Activated CD4-positive, alpha-beta T cell treated with anti-CD3 and anti-CD28 coated beads for 36 hours (primary cell): ENCODE measurements at places on chromosomes 7 and 10.

DNA sequence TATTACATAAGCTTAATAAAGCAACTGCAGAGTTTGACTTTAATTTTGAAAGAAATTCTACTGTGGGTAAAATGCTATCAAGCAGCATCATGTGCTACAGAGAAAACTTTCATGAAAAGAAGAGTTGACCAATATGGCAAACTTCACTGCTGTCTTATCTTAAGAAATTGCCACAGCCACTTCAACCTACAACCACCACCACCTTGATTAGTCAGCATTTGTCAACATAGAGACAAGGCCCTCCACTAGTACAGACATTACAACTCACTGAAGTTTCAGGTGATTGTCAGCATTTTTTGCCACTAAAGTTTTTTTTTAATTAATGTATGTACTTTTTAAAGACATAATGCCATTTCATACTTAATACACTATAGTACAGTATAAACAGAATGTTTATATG is 350.3 kb downstream of the HPSE2 start:
- no peak for DNase-seq

- DNase-seq = no peak
These were observed 72.1 kb downstream of the RNF133 start for GRCh38 chr7:122626785-122627184.

DNA sequence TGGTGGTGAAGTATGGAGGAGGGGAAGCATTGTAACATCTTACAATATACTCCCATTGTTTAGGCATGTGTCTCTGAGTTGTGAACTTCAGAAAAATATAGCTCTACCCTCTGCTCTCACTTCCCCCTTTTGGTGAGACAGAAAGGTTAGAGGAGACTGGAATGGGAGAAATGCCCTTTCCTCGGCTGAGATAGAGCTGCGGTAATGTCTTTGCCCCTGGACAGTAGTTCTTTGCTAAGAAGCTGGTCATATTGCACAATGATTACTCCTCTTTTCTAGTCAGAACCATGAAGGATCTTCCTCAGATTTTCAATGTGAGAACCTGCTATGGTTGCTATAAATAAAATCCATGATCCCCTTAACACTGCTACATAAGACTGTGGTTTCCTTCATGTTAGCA is 171.0 kb downstream of the SEM1 start:
- no peak for DNase-seq

GRCh38 chr7:158494643-158495042 is 93.0 kb downstream of the PTPRN2 start:
- DNase-seq = no peak

DNA sequence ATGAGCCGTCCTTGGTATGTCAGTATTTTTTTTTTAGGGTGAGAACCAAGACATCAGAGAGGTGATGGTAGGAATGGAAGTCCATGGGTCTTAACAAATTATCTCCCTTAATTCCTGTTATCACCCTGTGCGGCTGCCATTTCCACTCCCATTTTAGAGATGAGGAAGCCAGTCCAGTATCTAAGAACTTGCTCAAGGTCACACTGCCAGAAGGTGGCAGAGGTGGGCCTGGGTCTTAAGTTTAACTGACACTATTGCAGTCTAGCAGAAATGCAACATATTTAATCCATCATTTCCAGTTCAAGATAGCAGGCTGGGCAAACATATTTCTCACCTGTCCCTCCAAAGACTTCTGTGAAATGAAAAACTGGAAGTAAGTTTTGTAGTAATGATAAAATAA is 108.3 kb downstream of the GLI3 start:
- DNase-seq = peak; percentile 26

DNA sequence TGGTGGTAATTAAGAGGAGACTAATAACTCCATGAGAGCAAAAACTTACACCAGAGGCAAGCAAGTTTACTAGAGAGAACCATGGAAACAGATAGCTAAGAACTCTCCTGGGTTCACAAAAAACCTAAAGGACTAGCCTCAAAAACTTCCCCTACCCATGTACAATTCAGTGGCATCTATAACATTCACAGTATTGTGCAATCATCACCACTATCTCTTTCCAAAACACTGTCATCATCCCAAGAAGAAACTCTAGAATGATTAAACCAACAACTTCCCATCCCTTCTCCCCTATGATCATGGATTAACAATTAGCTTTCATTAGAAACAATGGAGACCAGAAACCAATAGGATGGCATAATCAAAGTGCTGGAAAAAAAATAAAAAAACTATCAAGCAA is 1038.3 kb downstream of the LRMDA start:
- DNase-seq = no peak

DNA sequence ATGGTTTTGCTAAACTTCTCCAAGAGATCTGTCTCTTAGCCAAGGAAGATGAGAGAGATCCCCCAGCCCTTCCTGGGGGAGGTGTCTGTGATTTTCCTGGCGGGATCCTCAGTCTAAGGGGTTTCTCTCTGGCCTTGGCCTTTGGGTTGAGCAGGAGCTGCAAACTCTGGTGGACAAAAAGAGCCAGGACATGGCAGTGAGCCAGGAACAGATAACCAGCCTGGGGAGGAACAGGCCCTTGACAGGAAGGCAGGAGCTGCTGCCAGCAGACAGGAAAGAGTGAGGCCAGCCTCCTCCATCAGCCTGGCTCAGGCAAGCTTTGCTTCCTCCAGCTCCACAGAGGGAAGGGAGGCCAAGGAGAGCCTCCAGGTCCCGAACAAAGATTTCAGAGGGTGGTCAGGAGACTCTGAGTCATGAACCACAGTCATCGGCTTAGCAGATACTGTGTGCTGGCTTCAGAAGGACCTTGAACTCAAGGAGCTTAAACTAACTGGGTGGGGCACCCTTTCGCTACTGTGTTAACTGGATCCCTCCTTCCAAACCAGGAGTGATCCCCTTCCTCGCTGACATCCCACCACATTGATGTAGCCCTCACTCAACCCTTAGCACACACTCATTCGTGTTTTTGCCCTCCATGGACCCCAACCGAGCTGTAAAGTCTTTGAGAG is 34.7 kb downstream of the DDIT4 start:
- DNase-seq = peak; percentile 68

- no peak for DNase-seq
These were observed 6.0 kb downstream of the CYREN start for GRCh38 chr7:135164357-135165061.

DNA sequence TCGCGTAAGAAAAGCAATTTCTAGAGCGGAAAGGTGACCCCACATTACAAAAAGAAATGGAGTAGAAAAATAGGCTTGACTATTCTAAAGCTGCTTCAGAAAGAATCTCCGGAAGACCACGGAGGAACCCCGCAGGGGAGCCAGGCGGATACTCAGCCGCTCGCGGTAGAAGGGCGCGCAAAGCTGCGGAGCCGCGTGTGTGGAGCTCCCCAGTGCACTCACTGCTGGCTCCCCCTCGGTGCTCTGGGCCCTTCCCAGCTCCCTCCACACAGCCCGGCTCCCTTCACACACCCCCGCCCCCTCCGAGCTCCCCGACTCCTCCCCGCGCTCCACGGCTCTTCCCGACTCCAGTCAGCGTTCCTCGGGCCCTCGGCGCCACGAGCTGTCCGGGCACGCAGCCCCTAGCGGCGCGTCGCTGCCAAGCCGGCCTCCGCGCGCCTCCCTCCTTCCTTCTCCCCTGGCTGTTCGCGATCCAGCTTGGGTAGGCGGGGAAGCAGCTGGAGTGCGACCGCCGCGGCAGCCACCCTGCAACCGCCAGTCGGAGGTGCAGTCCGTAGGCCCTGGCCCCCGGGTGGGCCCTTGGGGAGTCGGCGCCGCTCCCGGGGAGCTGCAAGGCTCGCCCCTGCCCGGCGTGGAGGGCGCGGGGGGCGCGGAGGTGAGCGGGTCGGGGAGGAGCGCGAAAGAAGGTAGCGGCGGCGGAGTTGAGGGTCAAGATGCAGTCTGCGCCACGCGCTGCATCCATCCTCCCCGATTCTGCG is at the start of gene STEAP2:
TSS of gene STEAP2 (plus strand) at position 350 of the 758 bp plus-strand sequence. CDS start 13,343 bp downstream, outside the sequence.
- DNase-seq = peak; percentile 64

DNA sequence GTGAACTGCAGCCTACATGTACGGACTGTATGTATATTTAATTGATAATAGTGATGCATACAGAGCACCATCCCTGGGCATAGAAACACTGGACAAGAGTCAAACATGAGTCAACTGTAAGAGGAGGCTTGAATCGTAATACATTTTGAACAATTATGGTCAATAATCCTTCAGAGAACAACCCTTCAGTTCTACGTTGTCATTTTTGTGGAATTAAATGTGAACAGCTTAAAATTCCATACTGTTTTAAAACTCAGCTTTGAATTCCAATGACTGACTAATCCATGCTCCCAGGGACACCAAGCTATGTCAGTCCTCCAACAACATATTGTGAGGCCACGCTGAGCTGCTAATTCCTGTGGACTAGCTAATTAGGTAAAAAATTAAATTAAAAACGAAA is 41.5 kb upstream of the KMT2E start:
- no peak for DNase-seq

GRCh38 chr10:118908557-118909256 is 120.8 kb upstream of the NANOS1 start:
- no peak for DNase-seq
